ENCODE measurements at places on chromosomes 13 and 19. TPM values are rescaled to one million over a fixed set of nuclear protein-coding genes. Genes with fewer than 3 reads are reported as not detected.

DNA sequence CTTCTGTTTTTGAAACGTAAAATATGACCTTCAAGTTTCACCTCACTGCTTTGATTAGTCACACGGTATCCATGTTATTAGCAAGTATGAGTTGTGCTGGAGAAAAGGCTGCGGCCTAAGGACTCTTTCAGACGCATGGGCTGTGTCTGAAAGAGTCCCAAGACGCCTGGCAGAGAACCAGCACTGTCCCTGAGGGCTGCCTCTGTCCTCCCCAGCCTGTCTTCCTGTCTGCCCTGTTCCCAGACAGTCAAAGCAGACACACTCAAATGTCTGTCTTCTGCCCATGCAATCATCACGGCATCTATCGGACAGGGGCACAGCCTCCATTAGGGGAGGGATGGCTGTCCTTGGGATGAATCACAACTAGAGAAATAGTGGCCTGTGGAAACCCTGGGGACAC is 65.5 kb downstream of the DPY19L3 start:
- H3K4me3 ChIP-seq: no peak overlapping the region
- DNase-seq: no peak
- H3K27me3 ChIP-seq: no peaks in the 10 kb centered on the region
- no peaks in the 10 kb centered on the region for H3K36me3 ChIP-seq
- H3K27ac ChIP-seq: no peak overlapping the region

LILRA1 gene
- total RNA-seq: not detected

DNA sequence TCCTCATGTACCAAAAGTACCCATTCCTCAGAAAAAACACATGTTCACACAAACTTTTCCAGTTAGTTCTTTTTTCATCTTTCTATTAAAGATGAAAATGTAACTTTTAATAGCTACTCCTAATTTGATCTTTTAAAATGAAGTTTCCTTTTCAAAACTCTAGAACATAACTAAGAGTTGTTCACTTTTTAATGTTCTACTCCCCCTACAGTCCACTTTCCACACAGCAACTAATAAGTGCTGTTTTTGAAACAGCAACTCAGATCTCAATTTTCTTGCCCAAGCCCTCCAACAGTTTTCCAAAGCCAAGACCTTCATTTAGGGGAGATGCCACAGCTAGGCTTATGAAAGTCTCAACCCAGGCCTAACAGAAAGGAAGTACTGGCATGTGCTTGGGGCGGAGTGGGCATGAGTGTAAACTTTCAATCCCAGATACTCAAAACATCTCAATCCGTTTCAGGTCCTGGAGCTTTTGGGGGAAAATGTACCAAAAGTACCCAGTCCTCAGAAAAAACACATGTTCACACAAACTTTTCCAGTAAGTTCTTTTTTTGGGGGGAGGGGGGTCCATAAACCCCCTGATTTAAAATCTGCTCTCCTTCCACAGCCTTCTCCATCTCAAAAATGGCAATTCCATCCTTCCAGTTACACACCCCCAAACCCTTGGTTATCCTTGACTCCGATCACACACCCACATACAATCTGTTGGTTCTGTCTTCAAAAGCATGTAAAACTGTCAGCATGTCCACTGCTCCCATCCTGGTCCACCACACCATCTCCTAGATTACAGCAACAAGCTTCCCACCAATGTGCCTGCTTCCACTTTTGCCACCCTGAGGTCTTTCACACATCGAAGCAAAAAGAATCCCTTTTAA is 2.0 kb downstream of the FBL start:
- no peak overlapping the region for H3K27ac ChIP-seq
- peaks cover 11% of the 10 kb centered on the region for H3K36me3 ChIP-seq
- DNase-seq: peak; percentile 64
- H3K27me3 ChIP-seq: no peaks in the 10 kb centered on the region
- peaks cover 32% of the 10 kb centered on the region for H3K4me1 ChIP-seq

DNA sequence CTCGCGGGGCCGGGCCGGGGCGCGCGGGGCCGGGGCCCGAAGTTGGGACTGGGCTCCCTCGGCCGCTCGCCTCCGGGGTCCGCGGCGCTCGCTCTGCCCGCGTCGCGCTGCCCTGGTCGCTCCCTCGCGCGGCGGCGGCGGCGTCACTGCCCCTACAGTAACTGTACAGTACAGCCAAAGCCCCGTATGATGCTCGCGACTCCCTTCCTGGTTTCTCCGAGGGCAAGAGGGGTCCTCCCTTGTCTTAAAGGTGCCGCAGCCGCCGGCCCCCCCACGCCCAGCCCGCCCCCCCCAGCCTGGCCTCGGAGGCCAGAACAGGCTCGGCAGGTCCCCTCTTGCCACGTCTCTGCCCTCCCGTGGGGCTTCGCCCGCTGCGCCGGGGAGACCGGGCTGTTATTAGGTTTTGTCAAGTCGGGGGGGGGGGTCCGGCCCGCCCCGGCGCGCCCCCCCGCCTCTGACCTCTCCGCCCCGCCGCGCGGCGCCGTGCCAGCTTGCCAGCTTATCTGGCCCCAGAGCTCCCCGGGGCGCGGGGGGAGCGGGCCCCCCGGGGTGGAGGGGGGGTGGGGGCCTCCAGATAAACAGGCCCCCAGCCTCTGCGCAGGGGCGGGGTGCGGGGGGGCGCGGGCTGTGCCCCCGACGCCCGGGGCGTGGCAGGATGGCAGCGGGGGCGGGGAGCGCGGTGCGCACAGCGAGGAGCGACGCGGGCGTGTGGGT is at the start of gene ZBTB7A:
Gene ZBTB7A, minus strand, starts transcription at position 218 of the 714 bp plus-strand sequence. CDS start 11,667 bp downstream, outside the sequence.
- DNase-seq: peak; percentile 53
- no peaks in the 10 kb centered on the region for H3K27me3 ChIP-seq
- no peaks in the 10 kb centered on the region for H3K36me3 ChIP-seq

DNA sequence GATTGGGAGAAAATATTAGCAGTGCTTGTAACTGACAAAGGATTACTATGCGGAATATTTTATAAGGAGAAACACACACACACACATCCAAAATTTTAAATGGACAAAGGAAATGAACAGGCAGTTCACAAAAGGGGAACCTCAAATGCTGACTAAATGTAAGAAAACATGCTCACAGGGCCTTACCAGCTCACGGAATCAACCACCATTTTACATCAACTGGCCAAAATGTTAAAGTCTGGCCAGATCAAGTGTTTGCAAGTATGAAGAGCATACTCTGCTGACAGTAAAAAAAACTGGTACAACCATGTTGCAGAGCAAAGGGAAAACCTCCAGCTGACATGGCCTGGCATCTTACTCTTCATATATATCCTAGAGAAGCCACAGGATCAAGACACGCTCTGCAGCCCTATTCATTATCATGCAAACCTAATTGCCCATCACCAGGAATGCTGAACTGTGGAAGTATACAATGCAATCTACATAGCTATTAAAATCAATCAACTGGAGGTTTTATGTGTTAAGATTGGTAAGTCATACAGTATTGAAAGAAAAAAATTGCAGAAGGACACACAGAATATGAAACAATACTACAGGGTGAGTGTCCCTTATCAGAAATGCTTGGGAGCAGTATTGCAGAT is 124.4 kb downstream of the RNF17 start:
- H3K27me3 ChIP-seq: no peaks in the 10 kb centered on the region
- no peak for DNase-seq
- H3K36me3 ChIP-seq: peaks cover 19% of the 10 kb centered on the region

GRCh38 chr13:34640993-34641330 is 301.1 kb upstream of the NBEA start:
- H3K4me1 ChIP-seq: no peaks in the 10 kb centered on the region
- no peak for DNase-seq
- no peaks in the 10 kb centered on the region for H3K36me3 ChIP-seq
- no peaks in the 10 kb centered on the region for H3K27me3 ChIP-seq
- no peak overlapping the region for H3K4me3 ChIP-seq
- H3K27ac ChIP-seq: no peak overlapping the region

ZNF85 gene
- total RNA-seq: 8.2 TPM

DNA sequence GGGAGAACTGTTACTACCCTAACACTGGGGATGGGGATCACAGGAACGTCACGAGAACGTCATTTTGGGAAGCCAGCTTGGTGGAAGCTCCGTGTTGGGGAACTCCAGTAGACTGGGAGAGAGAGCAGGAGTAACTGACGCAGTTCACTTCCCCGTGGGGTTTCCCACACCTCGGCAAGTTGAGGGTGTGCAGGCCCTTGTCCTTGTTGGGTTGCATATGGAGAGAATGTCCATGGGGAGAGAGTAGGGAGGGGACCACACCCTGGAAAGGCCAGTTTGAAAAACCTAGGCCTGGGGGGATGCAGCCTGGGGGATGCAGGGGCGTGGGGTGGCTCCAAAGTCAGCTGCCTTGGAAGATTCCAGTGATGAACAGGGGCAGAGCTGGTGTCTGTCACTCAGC is 50.7 kb upstream of the MCF2L start:
- no peak overlapping the region for H3K27ac ChIP-seq
- no peaks in the 10 kb centered on the region for H3K36me3 ChIP-seq
- no peaks in the 10 kb centered on the region for H3K4me1 ChIP-seq
- H3K4me3 ChIP-seq: no peak overlapping the region
- DNase-seq: no peak

DNA sequence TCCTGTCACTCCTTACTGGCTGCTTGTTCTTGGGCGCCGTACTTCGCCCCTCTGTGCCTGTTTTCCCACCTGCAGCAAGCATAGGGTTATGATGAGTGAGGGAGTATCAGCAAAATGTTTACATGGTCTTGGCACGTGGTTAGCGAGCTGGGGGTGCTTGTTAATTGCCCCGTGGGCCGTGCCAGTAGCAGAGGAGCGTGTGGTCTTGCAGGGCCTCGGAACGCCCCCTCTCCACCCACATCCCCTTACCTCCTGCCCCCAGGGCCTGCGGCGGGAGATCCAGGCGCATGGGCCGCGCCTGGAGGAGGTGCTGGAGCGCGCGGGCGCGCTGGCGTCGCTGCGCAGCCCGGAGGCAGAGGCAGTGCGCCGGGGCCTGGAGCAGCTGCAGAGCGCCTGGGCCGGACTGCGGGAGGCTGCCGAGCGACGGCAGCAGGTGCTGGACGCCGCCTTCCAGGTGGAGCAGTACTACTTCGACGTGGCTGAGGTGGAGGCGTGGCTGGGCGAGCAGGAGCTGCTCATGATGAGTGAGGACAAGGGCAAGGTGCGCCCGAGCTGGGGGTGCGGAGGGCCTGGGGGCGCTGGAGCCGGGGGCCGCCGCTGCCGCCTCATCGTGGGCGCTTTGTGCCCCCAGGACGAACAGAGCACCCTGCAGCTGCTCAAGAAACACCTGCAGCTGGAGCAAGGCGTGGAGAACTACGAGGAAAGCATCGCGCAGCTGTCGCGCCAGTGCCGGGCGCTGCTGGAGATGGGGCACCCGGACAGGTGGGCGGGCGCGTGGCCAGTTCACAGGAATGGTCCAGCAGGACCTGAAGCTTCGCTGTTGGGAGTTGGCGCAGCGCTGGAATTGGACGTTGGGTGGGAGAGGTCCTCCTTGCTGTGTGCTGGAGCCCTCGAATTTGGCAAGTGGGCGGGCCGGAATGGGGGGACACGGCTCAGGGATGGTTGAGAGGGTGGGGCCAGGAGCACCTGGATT is 22.5 kb upstream of the SHKBP1 start:
- H3K4me1 ChIP-seq: no peaks in the 10 kb centered on the region
- DNase-seq: no peak
- H3K4me3 ChIP-seq: no peak overlapping the region
- H3K36me3 ChIP-seq: no peaks in the 10 kb centered on the region
- no peak overlapping the region for H3K27ac ChIP-seq
- no peaks in the 10 kb centered on the region for H3K27me3 ChIP-seq

DNA sequence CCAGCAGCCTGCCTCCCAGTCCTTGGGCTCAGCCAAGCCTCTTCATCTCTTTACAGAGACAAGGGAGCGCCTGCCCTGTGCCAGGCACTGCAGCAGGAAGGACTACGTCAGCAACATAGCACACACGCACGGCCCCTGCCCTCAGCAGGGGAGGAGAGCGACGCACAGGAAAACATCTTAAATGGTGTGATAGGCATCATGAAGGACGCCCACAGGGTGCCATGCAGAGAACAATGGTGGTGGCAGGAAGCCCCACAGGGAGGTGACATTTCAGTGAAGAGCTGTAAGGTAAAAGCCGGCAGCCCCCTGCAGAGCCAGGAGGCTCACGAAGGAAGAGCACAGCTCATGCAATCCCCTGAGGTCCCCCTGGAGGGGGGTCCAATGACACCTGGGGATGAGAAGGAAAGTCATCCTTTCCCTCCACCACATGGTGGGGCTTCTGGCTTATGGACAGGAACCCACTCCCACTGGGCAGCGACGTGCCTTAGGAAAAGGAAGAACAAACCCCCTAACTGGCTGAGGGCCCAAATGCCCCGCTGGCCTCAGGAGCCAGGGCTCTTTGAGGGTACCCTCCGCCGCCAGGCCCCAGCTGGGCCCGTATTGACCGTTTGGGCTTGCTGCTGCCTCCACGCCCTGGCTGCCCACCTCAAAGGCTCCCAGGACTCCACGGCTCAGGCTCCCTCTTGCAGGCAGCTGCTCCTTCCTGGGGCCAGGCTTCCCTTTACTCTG is 37.3 kb upstream of the C13orf42 start:
- H3K27me3 ChIP-seq: peaks cover 17% of the 10 kb centered on the region
- no peaks in the 10 kb centered on the region for H3K36me3 ChIP-seq
- H3K4me3 ChIP-seq: no peak overlapping the region
- H3K4me1 ChIP-seq: no peaks in the 10 kb centered on the region

PSG1 gene
- total RNA-seq: not detected

GRCh38 chr19:48102870-48103751 is 7.5 kb downstream of the PLA2G4C start:
- no peaks in the 10 kb centered on the region for H3K4me1 ChIP-seq
- H3K27me3 ChIP-seq: no peaks in the 10 kb centered on the region
- no peaks in the 10 kb centered on the region for H3K36me3 ChIP-seq
- no peak overlapping the region for H3K27ac ChIP-seq

GRCh38 chr19:45782820-45783785 is 813 bp upstream of the DMPK start:
- no peaks in the 10 kb centered on the region for H3K36me3 ChIP-seq
- no peaks in the 10 kb centered on the region for H3K27me3 ChIP-seq
- H3K27ac ChIP-seq: peak overlapping the region; percentile 66
- peaks cover 49% of the 10 kb centered on the region for H3K4me1 ChIP-seq
- DNase-seq: peak; percentile 60
- peak overlapping the region; percentile 40 for H3K4me3 ChIP-seq

DNA sequence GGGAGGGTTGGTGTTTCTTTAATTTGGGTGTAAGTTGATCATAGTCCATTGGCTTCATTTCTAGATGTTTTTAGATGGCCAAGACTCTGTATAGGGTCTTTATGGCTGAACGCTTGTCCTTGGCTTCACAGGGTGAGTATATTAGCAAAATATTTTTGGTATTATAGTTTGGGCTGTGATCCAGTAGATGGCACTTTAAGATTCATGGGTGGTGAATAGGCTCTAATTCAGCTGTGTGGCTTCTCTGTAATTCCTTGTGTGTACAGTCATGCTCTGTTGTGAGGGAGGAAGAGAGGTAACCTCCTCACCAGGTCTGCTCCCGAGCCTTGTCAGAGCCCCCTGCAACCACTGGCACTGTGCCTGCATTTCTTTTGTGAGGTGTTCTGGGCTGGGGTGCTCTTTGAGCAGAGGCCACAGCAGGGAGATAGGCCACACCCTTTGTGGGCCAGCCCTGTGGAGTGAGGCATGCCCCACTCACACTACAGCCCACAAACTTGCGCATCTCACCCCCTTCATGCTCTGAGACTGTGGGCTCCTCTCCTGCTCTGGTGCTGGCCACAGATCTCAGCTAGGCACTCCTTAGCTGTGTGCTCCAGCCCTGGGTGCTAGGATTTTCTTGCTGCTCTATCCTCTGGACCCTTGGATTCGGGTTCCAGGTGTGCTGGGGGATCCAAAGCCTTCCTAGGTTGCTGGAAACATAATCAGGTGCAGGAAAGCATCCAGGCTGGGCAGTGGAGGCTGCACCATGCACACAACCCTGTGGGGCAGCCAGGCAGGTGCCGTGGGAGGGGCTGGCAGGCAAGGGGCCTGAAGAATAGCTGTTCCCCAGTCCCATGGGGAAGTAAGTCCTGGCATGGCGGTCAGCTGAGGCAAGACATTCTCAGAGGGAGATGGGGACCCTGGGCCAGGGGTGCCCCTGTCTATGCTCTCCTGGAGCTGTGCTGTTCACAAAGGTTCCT is 193.9 kb downstream of the GPC5 start:
- peak; percentile 1 for DNase-seq
- no peak overlapping the region for H3K27ac ChIP-seq
- H3K4me3 ChIP-seq: no peak overlapping the region
- no peaks in the 10 kb centered on the region for H3K4me1 ChIP-seq

All from PC-3 (cell line).